ENCODE measurements at places on chromosomes 5 and 9. TPM values are rescaled to one million over a fixed set of nuclear protein-coding genes. Genes with fewer than 3 reads are reported as not detected.

DNA sequence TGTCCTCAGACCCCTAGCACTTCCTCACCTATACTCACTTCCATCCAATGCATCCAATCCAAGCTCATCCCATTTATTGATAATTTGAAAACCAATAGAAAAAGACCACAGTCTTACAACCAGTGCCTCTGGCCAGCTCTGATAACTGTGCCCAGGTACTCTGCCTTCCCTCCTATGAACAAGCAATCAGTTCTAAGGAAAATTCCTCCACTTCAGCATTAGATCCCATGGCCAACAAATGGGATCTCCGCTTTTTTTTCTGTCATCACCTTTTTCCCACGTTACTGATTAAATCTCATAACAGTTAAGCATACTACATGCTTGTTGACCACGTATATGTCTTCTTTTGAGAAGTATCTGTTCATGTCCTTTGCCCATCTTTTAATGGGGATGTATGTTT lies 41.7 kb upstream of the GLIS3 start:
- no peak for DNase-seq

GRCh38 chr5:24365406-24365805 lies 279.4 kb downstream of the CDH10 start:
- no peak for DNase-seq

DNA sequence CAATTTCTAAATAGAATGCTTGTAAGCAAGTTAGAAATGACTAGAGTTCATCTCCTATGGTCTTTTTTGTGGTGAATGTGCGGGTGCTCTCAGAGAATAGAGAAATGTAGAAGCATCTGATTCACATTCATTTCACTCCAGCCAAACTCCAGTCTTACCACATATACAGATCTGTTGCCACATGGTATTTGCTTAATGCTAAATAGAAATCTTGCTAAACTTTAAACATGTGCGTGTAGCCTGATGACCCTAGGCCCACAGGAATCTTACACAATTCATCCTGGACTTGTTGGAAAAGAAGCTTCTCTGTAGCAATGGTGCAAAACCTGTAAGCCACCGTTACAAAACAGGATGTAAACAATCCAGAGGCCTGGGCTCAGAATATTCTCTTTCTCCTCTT lies 135.2 kb downstream of the PCSK1 start:
- DNase-seq = no peak

Gene SPATA31D4
- total RNA-seq = not detected

Gene PDZD2
- 9.9 TPM for total RNA-seq
